Pons (tissue), 1 donor: ENCODE measurements at places on chromosomes 6 and 20.

- no peak for DNase-seq
Observed at GRCh38 chr6:126781582-126781981, 336.9 kb upstream of the RSPO3 start.

DNA sequence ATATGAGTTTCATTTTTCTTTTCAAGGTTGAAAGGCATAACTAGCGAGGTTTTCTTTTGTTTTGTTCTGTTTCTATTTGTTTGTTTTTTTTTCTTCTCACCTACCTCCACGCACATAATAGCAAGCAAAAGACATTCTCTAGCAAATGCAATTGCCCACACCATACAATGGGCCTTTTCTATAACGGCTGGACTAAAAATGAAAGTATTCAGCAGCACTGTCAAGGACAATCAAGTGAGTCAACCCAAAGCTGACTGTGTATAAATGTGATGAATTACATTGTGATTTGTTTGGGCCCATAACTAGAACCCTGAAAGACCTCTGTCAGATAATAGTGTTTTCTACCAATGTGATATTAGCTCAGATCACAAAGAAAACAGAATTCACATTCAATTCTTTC lies 496.7 kb downstream of the RNF144B start:
- peak; percentile 92 for DNase-seq

DNA sequence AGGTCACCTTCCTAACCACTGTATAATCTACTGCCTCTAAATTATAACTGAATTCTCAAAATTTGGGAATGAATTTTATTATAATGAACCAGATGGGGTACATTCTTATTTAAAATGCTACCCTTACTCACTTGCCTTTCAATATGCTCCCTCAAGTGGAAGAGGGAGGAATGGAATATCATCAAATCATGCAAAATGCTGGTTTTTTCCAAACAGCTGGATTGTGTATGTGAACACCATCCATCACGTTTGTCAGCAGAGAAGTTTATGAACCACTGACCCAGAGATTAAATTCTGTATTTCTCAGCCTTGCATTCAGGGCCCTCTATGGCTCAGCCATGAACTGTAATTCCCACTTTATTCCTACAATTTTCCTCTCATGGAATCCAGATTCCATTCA lies 40.5 kb downstream of the CBLN4 start:
- DNase-seq: no peak

DNA sequence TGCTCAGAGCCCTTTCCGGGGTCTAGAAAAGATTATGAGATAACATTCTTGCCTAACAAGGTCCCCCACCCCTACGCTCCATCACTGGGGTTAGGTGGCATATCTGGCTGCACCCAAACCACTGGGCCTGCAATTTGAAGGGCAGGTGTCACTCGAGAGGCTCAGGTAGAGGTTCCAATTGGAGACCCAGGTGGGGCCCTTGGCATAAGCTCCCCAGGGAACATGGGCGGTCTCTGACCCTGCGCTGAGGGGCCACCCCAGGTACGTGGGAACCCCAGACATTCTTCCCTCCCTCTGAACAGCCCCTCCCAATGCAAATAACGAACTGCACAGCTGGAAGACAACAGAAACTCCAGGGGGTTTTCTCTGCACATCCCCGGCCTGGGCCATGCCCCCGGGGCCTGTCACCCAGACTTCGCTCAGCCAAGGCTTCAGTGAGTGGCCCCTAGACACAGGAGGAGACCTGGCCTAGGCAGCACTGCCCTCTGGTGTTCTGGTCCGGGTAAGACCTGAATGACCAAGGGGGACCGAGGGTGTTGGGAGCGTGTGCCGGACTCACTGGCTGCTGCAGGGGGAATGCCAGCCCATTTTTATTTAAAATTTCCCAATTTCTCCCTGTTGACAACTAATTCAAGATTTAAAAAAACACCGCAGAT lies 47.5 kb downstream of the DSTN start:
- DNase-seq: peak; percentile 62
